Right ventricle myocardium superior (tissue), 1 donor: ENCODE measurements at places on chromosomes 5 and 9. TPM values are rescaled to one million over a fixed set of nuclear protein-coding genes. Genes with fewer than 3 reads are reported as not detected.

DNA sequence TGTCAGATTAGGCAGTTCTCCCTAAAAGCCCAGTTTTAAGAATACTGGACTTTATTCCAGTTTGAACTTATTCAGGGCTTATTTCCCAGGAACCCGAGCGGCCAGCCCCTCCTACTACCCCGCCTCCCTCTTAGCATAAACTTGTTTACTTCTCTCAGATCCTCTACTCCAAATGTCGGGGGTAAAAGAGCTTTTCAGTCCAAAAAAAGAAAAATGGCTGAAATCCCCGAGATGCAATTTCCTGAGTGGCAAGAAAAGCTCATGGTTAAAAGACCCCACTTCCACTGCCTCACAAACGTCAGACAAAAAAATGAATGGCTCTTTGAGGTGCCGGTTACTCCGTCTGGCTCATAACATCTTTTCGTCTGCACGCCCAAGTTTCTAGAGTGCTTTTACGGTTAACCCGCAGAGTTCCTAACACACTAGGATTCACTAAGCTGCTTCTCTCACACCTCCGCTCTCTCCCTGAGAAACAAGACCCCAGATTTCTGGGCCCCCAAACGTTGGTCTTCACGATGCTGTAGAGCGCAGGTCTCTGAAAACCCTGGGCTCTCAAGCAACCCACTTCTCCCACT is 402 bp downstream of the BRD8 start:
- DNase-seq = peak; percentile 51

DNA sequence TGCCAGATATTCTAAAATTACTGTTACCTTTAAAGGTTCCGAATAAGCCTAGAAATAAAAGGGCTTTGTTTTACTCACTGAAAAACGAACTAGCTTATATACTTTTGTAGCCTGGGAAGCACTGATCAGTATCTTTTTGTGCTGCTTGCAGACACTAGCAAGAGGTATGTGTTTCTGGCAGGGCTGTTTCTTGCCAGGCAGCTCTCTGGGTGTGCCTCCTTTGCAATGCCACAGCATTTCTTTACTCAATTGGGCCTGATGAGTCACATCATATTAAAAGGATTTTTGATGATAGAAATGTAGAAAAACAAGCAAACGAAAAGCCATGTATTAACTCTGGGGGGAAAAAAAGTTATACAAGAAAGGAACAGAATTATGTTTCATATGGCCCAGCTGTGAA is 35.6 kb downstream of the CD180 start:
- DNase-seq = no peak

DNA sequence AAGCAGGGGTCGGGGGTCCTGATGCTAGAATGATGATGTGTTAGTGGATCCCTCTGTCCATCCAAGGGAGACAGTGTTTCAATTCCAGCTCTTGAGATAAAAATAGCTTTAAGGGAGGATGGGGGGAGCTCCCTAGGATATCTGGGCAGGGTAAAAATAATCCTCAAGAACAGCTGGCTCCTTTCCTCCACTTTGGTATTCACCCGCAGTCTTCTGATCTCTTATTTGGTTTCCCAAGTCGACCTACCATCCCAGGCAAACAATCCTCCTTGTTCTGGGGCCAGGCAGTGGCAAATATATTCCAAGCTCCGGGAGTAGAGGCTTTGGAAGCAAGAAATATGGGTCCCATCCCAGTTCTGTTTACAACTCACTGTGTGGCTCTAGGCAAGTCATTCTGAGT is 14.5 kb upstream of the COL27A1 start:
- no peak for DNase-seq

GRCh38 chr5:14208071-14209021 is 65.2 kb downstream of the TRIO start:
- no peak for DNase-seq

FBN2 gene
- total RNA-seq = 23.5 TPM

TRIM36 gene
- total RNA-seq = 0.19 TPM

DNA sequence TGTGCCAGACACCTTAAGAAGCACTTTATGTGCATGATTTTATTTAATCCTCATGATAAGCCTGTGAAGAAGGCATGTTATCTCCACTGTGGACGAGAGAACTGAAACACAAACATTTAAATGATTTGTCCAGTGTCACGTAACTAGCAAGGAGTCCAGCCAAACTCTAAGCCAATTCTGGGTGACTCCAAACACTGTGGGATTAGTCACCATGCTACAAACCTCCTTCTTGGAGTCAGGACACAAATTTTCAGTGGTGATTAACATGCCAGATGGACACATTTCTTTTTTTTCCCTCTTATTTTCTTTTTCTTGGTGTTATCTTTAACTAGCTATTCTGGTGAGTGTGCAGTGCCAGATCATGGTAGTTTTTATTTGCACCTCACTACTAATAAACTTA is 316.8 kb downstream of the NDUFS4 start:
- DNase-seq = no peak

DNA sequence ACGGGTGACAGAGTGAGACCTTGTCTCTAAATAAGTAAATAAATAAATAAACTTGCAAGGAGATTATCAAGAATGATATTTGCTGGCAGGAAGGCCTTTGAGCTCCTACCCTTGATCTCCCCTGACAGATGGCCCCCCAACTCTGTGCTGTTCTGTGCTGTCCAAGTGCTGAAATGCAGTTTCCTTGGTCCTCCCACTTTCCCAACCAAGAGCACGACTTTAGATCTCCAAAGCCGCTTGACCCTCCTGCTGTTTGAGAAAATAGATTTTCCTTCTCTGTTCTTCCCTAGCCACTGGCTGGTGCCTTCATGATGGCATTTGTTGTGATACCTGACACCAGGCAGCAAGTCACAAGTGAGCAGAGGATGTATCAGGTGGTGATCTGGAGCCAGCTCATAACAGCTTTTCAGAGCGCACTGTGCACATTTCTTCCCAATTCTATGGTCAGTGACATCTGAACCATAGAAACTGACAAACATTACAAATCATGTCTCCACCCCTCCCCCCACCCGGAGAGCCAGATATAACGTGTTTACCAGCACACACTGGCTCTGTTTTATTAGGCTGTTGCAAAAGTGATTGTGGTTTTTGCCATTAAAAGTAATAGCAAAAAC is 80.0 kb upstream of the PUM3 start:
- no peak for DNase-seq

GRCh38 chr5:13249854-13250253 is 694.6 kb downstream of the DNAH5 start:
- DNase-seq = no peak

PDCD1LG2 gene
- 2.4 TPM for total RNA-seq

DNA sequence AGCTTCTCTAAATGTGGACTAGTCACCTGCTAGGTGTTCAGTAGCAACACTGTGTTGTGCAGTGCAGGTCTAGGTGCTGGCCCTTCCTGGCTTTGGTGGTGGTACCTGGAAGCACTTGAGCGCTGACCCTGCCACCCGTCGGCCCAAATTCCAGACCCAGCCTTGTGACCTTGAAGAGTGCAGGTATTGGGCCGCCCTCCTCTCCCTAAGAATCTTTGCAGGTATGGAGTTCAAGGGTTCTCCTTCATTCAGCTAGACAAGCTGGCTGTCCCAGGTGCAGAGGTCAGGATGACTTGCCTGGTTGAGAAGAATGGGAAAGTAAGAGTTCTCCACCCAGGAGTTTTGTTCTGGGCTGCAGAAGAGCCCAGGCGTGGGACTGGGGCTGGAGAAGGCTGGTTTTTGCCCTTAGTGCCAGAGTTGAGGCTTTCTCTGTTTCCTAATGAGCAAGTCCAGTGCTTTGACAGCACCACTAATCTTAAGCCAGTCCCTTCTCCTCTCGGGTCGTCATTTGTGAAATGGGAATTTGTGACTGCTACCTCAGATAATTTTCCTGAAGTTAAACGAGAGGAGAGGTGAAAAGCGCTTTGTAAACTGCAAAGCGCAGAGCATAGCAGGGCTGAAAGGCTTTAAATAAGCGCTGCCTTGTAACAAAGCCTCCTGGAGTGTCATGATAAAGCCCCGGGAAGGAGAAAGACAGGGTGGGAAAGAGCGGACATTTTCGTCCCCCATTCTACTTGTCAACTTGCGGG is 4.0 kb downstream of the FOXE1 start:
- DNase-seq = no peak

DNA sequence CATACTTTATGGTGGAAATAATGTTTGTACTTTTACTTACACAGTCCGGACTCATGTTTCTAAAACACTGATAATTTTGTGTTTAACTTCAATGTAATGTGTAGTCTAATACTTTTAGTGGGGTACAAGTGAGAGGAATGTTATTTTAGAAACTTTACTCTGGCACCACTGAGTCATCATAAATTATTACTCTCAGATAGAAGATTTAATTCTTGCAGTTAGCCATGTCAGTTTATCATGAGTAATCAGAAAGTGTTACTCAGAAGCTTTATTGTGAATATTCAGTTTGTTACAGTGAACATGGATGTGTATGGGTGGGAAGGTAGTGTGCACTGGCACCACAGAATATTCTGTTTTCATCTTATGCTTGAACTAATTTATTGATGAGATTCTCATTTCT is 20.0 kb downstream of the OGN start:
- DNase-seq = no peak
